ENCODE measurements at places on chromosomes 3 and 15.

- no peak for DNase-seq
These were observed 344.7 kb upstream of the RBMS3 start for GRCh38 chr3:28936154-28936553.

- DNase-seq: no peak
These were observed 20.9 kb downstream of the MCTP2 start for GRCh38 chr15:94252223-94252766.

GRCh38 chr3:152977366-152977765 is 142.4 kb downstream of the P2RY1 start:
- DNase-seq: no peak

DNA sequence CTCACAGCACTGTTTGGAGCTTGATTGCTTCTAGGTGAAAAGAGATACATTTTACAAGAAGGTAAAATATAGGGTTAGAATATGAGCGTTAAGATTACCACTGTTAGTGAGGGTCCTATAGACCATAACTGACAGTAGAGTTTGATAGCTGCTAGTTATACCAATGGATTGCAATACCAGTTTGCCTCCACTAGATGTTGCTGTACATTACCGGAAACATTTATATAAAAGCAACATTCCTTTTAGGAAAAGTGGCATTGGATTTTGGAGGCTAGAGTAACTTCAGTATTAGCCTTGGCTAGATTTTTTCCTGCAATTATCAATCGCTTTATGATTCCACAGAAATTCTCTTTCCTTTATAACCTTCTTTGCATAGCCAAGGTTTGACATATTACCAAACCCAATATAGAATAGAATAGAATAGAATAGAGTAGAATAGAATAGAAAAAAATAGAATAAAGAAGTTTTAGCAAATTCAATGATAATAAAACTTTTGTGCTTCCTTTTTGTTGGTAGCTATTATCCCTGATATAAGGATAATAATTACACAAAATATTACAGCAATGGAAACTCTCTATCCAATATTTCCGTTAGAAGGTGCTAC is 1093.6 kb upstream of the ALCAM start:
- DNase-seq: no peak

DNA sequence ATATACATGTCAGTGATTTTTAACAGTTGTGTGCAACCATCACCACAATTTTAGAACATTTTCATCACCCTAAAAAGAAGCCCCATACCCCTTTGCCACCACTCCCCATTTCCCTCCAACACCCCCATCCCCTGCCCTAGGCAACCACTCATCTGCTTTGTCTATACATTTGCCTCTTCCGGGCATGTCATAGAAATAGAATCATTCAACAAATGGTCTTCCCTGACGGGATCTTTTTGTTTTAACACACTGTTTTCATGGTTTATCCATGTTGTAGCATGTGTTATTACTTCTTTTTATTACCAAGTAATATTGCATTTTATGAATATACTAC is 4.0 kb downstream of the VILL start:
- DNase-seq: no peak

- DNase-seq: no peak
These were observed 1.8 kb upstream of the ZMYND10 start for GRCh38 chr3:50347187-50347813.

DNA sequence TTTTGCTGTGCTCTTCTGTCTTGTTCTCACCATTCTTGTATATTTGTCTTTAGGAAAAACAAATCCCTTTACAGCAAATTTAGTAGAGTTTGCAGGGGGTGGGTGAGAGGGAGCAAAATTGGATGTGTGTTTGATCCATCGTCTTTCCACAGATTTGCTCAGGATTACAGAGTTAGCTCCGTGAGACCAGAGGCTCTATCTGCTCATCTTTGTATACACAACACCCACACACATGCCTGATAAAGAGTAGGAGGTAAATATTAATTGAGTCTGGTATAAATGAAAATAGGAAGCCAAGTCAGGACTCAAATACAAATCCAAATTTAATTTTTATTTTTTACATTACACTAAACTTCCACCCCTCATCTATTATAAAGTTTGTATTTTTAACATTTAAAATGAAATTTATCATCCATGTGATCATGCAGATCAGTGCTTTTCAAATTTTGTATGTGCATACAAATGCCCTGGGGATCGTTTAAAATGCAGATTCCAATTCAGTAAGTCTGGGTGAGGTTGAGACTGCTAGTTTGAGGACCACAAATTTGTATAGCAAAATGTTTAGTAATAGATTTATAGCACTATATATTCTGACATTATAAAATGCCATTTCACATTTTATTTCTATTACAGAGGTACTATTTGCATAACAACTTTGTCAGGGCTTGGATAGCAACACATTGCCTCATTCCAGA is 326.7 kb downstream of the LSAMP start:
- DNase-seq: no peak

DNA sequence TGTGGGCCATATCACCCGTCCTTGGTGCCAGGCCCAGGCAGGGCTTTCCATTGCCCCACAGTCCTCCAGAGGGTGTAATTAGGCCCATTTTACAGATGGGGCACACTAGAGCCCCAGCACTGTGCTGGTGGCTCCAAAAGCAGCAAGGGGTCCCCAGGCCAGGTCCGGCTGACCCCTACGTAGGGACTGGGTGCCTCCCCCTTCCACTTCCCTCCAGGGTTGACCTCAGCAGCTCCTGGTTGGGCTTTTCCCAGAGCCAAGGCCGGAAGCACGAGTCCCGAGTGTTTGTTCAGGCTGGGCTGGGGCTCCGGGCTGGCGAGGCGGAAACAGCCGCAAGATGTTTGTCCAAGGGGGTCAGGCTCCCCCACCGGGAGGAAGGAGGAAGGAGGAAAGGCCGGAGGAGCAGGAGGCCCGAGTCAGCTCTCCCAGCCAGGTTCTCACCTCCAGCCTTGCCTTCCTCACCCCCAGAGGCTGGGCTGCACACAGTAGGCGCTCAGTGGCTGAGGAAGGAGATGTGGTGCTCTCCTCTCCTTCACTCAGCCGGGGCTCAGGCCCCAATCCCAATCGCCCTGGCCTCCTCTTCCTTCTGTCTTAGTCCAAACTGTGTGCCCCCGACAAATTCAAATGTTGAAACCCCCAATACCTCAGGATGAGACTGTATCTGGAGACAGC is 17.1 kb upstream of the PLXND1 start:
- peak; percentile 89 for DNase-seq

DNA sequence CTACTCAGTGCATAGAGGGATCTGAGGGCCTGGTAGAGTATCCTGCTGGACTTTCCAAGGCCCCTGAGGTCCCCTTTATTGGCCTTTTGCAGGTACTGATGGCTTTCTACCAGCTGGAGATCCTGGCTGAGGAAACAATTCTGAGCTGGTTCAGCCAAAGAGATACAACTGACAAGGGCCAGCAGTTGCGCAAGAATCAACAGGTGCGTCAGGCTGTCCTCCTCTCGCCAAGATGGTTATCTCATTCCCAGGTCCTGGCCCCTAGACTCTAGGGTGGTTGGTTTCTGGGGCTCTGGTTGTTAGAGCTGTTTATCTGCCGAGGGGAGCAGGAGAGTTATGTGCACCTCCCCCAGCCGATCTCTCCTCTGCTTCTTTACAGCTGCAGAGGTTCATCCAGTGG is 9.3 kb downstream of the EIF2B5 start:
- DNase-seq: no peak

DNA sequence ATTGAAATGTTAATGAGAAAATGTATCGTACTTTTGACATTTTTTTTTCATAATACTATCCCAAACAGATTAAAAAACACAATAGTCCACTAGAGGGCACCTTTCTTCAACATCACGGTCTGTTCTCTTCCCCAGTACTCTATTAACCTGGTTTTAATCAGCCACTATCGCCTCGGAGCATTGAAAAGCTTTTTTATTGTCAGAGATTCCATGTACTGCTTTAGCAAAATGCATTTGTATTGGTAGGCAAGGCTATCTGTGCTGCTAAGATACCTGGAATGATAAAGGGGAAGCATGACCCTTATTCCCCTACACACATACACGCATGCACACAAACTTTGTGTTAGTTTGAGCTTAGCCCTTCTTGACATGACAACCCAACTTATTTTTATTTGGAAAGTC is 160.1 kb upstream of the IL12A start:
- no peak for DNase-seq

GRCh38 chr3:189589179-189589569 is 42.0 kb upstream of the TP63 start:
- DNase-seq: no peak

DNA sequence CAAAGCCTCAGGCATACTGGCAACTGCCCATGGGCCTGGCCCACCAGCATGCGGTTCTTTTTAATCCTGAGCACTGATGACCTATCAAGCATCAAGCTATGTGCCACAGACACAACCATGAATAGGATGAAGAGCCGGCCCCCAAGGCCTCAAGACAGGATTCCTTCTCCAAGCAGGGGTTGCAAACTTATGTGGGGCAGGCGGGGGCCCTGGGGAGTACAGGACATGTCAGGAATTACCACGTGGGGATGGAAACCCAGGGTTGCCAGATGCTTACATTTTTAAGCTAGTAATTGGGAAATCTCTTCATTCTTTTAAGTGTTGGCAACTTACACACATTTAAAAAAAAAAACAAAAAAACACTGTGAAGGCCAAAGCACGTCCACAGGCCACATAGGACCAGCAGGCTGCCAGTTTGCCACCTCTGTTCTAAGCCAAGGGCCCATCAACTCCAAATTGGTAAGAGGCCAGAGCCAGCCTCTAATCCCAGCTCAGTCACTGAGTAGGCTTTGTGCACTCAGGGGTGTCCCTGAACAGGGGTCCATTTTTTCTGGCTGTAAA is 32.8 kb downstream of the BDH1 start:
- DNase-seq: no peak

DNA sequence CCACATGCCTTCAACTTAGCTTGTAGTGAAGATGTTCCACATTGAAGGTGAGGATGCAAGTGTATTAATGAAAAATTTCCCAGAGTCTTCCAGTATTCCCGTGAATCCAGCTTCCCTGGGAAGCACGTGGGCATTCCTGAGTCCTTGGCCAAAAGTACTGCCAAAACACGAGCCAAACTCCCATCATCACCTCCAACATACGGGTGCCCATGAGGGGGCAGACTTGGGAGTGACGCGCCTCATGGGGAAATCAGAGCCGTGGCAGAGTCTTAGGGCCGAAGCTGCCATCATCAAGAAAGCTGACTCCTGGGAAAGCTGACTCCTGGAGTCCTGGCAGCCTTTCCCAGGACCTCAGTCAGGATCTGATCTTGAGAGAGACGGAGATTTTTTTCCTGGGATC is 20.1 kb upstream of the TM2D3 start:
- DNase-seq: no peak

DNA sequence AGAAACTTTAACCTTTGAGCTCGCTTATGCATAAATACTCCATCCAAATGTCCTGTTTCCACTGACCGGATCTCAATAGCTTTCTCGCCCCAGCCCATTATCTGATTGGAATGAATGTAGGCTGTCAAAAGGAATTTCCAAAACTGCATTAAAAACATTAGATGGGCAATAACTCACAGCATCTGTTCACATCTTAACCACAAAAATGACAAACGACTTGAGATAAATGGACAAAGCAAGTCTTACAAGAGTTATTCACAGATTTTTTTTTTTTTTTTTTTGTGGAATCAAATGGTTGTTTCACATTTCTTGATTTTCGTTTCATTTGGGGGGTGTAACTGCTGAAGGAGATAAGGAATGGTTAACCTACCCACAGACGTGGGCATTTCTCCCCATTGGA is 39.7 kb upstream of the SLC2A2 start:
- DNase-seq: no peak

DNA sequence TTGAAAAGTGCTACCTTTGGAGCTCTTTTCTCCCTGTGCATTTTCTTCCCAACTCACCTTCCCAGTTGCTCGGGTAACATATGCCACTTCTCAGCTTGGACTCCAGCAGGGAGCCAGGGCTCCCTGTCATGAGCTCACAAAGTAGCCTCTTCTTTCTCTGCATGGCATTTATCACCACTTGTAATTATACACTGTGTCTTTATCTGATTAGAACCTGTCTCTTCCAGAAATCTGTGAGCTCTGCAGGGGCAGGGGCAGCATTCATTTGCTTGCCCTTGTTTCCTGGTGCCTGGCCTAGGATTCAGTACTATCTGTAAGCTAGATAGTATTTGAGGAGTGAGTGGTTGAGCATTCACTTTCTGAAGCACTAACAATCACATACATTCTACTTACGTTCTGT is 100.9 kb downstream of the CLSTN2 start:
- DNase-seq: no peak

GRCh38 chr15:91182101-91182500 is 82.0 kb downstream of the SV2B start:
- DNase-seq: no peak

DNA sequence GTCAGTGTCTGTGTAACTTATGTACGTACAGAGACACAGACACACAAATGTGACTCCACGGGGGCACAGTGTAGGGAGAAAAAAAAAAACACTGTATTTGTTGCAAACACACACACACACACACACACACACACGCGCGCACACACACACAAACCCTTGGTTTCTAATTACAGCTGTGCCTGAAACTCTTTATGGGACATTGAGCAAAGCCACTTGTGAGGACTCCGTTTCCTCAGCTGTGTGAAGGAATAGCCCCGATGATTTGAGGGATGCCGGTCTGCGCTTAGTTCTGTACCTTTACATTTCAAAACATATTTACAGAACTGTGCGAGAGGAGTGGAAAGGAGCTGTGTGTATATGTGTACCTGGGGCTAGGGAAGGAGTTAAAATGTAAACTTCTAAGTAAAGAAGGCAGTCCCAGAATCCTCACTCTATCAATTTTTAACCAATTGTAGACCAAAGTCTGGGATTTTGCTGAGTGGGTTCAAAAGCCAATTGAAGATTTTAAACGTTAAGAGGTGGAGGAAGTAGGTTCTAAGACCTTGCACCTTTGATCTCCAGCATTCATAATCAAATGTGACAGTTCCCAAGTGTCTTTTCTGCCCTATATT is 5.3 kb upstream of the BCL6 start:
- no peak for DNase-seq

DNA sequence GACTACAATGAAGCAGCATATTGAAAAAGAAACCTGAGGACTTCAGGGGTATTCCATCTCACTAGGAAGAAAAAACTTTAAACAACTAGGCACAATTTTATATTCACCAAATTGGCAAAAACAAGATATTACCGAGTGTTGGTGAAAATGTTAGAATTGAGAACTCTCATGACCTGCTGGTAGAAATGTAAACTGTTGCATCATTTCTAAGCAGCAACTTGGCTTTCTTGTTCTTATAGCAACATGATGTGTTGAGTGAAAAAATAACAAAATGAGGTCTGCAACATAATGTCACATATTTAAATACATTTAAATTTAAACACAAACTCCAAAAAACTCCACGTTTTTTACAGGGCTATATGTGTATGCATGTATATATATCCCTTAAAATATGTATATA is 59.0 kb upstream of the SPPL2A start:
- DNase-seq: no peak

GRCh38 chr3:173402656-173403055 is 5.1 kb downstream of the NLGN1 start:
- DNase-seq: no peak

GRCh38 chr3:187951452-187952190 is 202.3 kb upstream of the LPP start:
- DNase-seq: no peak

- DNase-seq: no peak
These were observed 12.9 kb upstream of the MUSTN1 start for GRCh38 chr3:52847726-52848125.
